ENCODE measurements at places on chromosomes 1 and 21. TPM values are rescaled to one million over a fixed set of nuclear protein-coding genes. Genes with fewer than 3 reads are reported as not detected.

DNA sequence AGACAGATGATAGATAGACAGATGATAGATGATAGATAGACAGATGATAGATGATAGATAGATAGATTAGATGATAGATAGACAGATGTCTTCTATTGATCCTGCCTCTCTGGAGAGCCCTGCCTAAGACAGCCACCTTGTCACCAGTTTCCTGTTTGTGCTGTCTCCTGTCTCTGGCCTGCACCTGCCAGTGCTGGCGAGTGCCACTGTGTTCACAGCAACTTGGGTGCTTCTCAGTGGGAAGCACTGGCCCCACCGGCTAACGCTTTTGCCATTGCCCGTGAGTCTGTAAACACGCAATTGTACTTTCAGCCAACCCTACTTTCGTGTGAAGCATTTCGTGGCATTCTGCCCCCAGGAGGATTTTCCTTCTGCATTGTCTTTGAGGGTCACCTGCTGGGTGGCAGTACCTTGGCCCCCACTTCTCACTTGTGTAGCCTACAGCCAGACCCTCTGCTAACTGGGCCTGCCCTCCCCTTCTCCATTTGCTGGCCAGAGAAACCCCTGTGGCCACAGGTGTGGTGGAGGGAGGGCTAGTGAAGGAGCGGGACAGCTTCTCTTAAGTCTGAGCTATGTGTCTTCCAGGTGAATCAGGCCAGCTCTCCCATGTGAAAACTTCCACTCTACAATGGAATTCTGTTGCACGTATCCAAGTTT, 23.4 kb upstream of the PDE9A start:
- DNase-seq: no peak

SH2D1B gene
- 2.1 TPM for polyA plus RNA-seq

- no peak for DNase-seq
These were observed 61.1 kb downstream of the HNRNPR start for GRCh38 chr1:23282957-23283356.

DMBX1 gene
- polyA plus RNA-seq: not detected

DNA sequence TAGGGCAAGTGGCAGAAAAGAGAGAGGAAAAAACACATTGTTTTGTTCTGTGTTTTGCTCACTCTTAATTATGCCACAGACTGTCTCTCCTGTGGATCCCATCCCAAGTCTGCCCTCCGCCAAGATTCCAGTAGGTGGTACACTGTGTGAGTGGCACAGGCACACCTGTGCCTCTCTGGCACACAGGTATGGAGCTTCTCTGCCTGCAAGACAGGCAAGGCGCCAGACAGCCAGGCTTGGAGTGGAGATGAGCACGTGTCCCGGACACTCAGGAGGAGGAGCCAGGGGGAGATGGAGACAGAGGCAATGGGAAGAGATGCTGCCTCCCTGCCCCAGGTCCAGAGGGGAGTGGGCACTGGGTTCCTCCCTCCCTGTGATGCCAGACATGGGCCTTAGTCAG, 6.5 kb upstream of the GRIK3 start:
- no peak for DNase-seq

PLA2G2F gene
- polyA plus RNA-seq: not detected

- peak; percentile 38 for DNase-seq
These were observed 9.8 kb upstream of the SSX2IP start for GRCh38 chr1:84700070-84700469.

ZNF683 gene
- 0.27 TPM for polyA plus RNA-seq

- DNase-seq: no peak
These were observed 81.4 kb upstream of the BACE2 start for GRCh38 chr21:41086569-41086968.

DNA sequence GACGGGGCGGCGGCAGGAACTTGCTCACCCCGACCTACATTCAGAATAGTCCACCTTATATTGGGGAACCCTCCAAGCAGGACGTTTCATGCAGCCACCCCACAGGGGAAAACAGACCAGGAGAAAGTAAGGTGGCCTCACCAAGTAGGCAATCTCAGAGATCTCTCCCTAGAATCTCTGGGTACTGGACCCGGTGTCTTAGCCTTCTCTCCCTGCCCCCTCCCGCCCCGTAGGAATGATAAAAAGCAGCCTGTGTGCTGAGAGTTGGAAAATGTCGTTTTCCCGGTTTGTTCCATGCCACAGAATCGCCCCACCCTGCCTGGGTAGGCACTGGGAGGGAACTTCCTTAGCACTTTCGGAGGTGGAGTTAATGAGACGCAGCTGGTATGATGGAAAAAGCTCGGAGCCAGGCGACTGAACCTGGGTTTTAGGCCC, 789 bp upstream of the PTPN14 start:
- DNase-seq: peak; percentile 87

- DNase-seq: no peak
These were observed 22.8 kb downstream of the ALG14 start for GRCh38 chr1:95049935-95050334.

DNA sequence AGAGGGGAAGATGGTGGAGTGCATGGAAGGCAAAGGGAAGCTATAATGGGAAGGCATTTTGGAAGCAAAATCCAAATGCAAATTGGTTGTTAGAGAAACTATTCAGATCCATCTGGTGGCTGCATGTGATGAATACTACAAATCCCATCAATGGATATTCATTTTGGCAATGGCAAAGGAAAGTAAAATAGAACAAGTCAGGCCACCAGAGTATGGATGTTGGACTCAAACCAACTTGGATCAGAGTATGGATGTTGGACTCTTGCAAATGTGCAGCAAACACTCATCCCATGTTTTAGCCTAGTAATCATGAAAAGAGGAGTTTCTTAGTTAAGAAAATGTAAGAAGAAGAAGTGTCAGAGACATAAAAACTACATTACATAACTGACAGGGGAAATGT, 289.6 kb upstream of the DAB1 start:
- no peak for DNase-seq

LIN28A gene
- 0.03 TPM for polyA plus RNA-seq

S100A2 gene
- 0.67 TPM for polyA plus RNA-seq

DNA sequence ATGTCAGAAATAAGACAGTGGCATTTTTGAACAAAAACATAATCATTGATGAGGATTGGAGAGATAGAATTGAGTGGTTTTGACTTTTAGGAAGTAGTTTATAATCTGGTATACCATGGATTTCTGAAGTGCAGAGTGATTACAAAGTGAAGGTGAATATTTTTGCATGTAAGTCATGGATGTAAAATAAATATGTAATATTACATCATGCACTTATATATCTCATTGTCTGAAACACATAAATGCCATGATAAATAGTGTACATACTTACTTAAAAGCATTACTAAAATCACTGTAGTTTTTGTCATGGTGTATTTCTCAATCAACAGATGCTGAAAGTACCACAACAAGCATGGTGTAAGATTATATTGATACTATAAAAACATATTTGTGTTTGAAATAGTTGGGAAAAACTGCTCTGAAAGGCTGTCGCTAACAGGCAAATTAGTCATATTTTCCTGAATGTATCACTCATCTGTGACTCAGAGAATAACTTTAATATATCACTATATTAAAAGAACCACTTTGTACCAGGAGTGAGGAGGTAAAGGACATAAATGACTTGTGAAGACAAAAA, 24.8 kb upstream of the RGS18 start:
- no peak for DNase-seq

DNA sequence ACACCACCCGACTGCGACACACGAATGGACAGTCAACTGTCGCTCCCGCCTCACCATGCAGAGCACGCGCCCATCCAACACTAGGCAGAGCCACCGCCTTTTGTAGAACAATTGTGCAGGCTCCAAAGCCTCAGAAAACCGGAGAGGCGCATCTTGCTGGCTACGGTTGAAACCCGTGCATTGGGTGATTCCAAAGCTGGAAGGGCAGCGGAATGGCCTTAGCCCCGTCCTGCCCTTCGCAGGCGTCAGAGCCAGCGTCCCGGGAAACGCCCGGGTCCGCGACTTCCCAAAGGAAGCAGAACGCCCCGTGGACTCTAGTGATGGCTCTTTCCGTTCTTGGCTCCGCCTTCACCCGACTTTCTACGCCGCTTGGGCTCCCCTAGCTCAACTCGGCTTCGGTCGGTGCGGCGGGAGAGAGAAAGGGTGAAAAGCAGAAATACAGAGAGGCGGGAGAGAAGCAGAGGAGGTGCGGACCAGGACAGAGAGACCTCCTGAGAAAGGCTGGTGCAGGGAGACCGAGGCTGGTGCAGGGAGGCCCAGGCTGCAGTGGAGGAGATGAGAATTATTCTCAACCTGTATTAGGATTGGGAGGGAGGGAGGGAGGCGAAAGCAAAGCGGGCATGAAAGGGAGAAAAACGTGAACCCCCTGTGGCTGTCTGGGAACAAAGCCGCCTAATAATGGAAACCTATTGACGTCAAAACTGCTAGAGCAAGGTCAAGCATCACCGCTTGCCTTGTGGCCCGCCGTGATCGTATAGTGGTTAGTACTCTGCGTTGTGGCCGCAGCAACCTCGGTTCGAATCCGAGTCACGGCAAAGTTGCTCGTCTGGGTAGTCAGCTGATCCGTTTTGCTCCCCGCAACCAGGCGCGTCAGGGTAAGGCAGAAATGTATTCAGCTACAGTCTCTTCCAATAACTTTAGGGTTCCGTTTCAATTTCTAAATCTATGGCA, 99.5 kb downstream of the PRKAB2 start:
- DNase-seq: peak; percentile 38

DNA sequence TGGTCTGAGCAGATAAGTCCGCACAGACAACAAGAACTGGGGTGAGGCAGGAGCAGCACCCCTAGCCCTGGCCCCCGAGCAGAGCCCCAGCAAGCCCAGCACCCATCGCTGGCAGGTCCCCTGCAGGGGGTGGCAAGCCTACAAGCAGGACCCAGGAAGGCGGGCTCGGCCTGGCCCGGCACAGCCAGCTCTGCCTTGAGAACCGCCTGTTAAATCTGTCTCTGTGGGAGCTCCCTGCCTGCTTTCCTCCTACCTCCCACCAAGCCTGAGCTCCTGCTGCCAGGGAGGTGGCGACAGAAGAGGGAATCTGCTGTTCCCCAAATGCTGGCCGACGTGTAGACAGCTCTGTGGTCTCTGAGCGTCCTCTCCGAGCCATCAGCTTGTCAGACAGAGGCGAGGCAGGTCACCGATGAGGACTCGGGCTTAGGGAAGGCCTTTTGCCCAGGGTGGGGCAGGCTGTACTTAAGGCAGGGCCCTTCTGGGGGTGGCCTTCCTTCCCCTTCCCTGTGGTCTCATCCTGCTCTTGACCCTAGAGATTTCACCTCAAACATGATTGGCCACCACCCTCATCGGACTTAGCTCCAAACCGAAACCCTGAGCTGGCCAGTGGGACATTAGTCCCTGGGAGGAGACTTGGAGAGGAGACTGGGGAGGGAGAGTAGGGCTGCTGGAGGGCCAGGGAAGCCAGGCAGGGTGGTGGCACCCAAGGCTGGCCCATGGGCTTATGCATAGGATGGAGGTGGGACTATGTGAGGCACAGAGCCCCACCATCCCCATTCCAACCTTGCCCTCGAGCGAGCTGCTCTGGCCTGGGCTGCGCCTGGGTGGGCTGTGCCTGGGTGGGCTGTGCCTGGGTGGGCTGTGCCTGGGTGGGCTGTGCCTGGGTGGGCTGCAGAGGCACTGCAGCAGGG, 7.7 kb downstream of the SELENON start:
- no peak for DNase-seq

DNA sequence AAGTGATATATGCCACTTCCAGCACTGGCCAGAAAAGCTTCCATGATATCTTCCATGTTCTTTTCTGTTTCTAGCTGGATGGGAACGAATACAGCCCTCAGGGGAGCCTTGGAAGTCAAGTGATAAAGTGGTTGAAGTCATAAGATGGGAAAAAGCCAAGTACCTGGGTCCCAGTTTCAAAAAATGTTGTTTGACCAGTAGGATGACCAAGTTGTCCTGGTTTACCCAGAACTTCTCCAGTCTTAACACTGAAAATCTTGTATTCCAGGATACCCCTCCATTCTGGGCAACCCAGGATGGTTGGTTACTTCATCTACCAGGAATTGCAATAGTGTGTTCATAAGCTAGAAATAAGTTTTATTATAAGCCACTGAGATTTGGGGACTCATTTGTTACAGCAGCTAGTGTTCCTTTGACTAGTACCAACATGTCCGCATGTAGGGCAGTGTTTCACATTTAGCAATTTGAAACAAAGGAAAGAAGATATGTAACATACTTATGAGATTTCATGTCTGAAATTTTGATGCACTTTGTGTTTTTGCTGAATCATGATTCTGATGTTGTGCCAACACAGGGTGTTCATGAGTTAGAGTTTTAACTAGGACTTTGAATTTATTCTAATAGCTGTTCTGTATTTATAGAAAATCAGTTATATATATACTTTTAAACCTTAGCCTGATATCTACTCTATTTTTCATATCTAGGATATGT, 139.9 kb downstream of the TPR start:
- DNase-seq: no peak

DNA sequence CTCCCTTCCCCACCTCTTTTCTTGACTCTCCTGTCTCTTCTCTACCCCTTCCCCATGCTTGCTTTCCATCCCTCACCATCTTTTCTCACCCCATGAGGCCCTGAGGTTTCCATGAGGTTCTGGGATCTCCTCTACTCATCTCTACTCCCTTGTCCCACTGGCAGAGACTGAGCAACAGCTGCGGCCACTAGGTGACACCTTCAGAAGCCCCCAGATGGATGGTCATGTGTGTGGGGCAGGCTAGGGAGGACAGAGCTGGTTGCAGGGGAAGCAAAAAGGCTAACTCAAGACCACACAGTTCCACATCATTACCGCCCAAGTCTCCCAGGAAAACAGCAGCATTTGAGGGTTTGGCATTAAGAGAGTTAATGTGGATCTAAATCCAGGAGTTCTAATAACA, 45.0 kb downstream of the LRRN2 start:
- no peak for DNase-seq

GRCh38 chr1:37945743-37946702, 830 bp downstream of the INPP5B start:
- DNase-seq: peak; percentile 73

GRCh38 chr1:159580340-159580739, 7.3 kb upstream of the APCS start:
- no peak for DNase-seq

GRCh38 chr1:231800108-231800507, 173.5 kb downstream of the DISC1 start:
- DNase-seq: no peak

DNA sequence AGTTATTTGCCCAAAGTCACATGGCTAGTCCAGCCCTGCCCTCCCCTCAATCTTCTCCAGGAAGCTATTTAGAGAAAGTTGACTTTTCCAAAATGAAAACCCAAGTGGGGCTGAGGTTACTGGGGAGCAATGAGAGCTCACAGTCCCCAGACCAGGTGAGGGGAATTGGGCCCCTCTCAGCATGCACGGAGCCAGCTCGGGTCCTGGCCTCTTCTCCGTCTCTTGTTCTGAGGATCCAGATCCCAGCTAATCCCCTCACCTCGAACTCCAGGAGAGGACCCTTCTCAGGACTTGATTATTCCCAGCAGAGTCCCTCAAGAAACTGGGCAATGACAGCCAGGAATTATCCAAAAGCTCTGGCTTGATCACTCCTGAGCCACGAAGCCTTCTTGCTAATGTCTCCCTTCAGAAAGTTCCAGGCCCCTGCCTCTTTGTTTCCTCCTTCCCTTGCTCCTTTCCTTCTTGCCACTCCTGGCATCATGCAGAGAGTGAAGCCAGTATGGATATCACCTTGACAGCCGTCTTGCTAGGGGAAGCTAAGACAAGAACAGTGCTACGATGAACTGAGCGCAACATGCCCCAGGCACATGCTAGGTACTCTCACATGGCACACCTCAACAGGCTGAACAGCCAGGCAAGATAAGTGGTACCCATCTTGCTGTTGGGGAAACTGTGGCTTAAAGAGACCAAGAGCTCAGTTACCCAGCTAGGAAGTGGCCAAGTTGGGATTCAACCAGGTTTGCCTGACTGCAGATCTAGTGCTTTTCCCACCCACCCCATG, 51.9 kb downstream of the KLHDC7A start:
- DNase-seq: no peak

WDTC1 gene
- polyA plus RNA-seq: 30.6 TPM

GRCh38 chr1:165738794-165739193, 29.9 kb downstream of the TMCO1 start:
- DNase-seq: no peak

MAN1C1 gene
- polyA plus RNA-seq: 21.2 TPM

ANGPTL1 gene
- polyA plus RNA-seq: 11.0 TPM
